ENCODE measurements at places on chromosomes 1 and 21.

DNA sequence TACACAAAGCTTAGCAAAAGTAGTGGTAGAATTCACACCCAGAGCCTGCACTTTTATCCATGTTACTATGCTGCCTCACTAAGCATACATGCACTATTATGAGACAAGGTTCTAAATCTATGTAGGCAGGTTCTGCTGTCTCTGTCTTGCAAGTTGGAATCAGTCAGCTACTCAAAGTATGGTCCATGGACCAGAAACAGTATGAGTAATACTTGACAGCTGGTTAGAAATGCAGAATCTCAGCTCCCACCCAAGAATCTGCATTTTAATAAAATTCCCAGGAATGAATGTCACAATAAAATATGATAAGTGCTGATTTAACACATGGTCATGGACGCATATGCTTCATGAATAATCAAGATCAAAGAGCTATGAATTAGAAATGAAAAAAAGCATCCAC is 50.5 kb downstream of the DSCAM start:
- no peak for DNase-seq

GRCh38 chr1:207313131-207313530 is 8.3 kb upstream of the CD55 start:
- DNase-seq: no peak

DNA sequence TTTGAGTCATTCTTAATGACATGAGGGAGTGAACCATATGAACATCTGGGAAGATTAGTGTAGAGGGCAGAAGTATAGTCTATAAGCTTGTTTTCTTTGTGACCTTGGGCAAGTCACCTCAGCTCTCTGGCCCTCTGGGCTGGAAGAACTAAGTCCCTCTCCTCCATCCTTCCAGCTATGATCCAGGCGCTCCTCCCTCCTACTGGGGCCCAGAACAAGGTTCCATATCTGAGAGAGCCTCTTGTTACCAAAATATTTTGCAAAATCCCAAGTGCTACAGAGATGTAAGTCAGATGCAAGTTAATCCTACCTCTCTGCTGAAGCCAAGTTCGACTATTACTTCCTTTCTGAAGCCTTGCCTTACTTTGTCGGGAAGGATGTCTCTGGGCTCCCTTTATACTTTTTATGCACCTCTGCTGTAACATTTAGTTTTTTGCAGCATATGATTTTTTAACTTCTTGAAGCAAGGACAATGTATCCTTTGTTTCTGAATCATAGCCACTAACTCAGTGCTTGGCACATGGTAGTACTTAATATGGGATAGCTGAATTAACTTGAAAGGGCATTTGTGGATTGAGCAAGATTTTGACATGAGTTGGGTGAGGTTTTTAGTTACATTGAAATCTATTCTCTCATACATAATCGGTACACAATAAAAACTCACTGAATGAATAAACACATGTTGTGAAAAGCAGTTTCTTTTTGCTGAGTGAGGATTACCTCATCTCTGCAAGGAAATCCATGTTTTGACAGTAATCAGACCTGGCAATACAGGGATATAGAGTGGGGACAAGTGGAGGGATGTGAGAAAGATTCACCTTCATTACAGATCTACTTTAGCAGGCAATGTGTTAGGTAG is 54.7 kb upstream of the BEND5 start:
- DNase-seq: no peak

DNA sequence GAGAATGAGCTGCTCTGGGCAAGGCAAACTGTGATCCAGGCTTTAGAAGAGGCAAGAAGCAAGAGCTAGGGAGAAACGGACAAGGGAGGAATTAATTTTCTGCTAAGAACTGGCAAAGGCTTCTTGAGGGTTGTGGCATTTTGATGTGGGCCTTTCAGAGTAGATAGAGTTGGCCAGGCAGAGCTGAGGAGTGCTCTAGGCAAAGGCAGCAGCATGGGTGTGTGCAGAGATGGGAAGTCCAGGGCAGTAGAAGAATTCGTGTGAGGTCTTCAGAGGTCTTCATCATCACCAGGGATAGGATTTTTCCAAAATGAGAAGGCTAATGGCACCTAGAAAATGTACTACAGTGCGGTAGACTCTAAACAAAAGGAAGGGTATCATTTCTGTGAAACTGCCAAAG is 237.8 kb downstream of the LTN1 start:
- no peak for DNase-seq

GRCh38 chr1:178324003-178324402 is 172.8 kb downstream of the CLEC20A start:
- no peak for DNase-seq

DNA sequence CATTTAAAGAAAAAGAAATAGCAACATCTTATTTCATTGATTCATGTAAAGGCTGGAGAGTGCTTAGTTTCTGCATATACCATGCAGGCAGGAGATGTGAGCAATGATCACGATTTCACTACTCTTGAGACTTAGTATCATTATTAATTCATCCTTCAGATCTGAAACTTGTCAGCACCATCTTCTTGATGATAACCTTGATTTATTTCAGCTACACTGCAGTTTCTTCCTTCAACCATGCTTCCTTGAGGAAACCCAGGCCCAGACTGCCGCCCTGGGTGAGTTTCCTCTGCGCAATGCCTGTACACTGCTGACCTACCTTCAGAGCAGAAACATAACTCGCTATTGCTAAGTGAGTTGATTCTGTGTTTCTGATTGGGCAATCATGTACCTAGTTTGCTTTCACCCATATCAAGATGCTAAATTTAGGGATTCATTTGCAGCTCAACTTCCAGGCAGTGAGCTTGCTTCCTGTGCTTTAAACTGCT is 13.5 kb upstream of the BCL10 start:
- no peak for DNase-seq

- DNase-seq: peak; percentile 48
Observed at GRCh38 chr1:212234431-212235395, 50.5 kb upstream of the PPP2R5A start.

DNA sequence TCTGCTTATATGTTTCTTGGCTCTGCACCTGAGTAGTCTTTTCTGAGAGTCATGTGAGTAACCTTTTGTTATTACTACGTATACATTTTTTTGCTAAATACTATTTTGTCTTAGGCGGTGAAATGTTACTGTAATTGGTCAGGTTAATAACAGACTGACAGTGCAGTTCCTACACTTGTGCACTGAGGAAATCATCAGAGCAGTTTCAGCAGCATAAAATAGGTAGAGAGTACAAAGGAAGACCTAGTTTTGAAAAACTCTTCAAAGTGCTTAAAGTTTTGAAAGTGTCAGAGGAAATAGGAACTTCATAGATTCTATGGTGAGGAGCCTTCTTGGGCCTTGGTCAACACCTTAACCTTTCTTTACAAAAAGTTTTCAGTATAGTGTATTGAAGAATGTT is 11.1 kb downstream of the ATF6 start:
- DNase-seq: no peak

GRCh38 chr1:43764581-43764980 is 57.2 kb downstream of the ST3GAL3 start:
- DNase-seq: no peak

- DNase-seq: no peak
Observed at GRCh38 chr1:246613096-246613758, 47.0 kb downstream of the CNST start.

GRCh38 chr1:207051191-207051943 is at the start of gene YOD1:
Gene YOD1, minus strand, starts transcription at chr1:207051208. Its CDS starts 178 bp downstream, at chr1:207051030.
- DNase-seq: no peak

GRCh38 chr1:243378669-243379068 is 122.8 kb downstream of the SDCCAG8 start:
- DNase-seq: no peak

DNA sequence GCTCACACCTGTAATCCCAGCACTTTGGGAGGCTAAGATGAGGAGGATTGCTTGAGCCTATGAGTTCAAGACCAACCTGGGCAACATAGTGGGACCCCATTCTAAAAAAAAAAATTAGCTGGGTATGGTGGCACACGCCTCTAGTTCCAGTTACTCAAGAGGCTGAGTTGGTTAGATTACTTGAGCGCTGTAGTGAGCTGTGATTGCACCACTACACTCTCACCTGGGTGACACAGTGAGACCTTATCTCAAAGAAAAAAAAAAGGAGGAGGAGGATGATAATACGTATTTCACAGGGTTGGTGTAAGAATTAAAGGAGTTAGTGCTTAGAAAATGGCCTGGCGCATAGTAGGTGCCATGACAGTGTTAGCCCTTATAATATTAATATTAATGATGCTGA is 144.1 kb downstream of the PLXNA2 start:
- no peak for DNase-seq

DNA sequence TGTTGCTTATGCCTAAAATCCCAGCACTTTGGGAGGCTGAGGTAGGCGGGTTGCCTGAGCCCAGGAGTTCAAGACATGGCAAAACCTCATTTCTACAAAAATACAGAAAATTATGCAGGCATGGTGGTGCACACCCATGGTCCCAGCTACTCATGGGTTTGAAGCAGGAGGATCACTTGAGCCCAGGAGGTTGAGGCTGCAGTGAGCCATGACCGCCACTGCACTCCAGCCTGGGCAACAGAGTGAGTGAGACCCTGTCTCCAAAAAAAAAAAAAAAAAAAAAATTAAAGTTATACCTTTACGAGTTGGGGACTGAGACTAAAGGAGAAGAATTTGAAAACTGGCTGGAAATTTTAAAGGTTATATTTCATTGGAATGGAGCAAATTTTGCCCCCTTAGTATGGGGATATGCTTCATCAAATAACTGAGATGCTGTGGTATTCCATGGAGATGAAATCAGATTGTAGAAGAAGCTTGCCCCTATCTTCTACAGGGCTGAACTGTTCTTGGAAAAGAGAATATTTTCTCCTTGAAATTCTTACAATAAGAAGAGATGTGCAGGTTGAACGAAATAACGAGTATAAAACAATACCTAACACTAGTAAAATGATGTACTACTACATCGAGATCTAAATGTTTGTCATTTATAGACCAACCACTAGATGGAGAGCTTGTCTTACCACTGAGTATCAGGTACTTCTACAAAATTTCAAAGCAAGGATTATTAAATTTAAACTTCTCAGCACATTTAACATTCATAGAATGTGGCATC is 34.9 kb upstream of the SCYL3 start:
- no peak for DNase-seq

- no peak for DNase-seq
Observed at GRCh38 chr1:48246727-48247126, 24.2 kb downstream of the SLC5A9 start.

DNA sequence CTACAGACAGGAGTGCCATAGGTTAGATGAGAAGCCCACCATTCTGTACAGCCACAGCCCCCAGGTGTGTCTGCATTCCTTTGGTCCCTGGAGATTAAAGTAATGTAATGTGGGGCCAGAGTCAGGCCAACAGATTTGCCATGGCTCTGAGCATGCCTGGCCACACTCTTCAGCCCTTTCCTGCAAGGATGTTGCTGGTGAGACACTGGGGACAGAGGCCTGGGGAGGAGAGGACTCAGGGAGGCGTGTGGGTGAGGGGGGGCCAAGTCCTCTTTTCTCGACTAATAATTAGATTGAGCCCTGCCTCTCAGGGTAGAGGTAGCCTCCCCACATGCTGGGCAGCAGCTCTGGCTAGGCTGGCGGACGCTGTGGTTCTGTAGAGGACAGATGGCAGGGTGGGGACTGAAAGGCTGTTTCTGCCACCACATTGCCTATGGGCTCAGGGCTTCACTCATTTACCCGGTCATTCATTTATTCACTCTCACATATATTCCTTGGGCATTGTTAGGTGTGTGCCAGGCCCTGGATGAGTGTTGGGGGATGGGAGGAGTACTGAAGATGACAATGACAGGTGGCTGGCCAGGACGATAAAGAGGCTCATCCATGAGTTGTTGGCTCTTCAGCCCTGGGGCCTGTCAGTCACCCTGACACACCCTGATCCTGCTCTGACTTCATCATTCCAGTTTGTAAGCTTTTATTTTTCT is 7.1 kb upstream of the PRCC start:
- DNase-seq: no peak

- DNase-seq: no peak
Observed at GRCh38 chr1:173527151-173527826, 50.2 kb downstream of the PRDX6 start.

DNA sequence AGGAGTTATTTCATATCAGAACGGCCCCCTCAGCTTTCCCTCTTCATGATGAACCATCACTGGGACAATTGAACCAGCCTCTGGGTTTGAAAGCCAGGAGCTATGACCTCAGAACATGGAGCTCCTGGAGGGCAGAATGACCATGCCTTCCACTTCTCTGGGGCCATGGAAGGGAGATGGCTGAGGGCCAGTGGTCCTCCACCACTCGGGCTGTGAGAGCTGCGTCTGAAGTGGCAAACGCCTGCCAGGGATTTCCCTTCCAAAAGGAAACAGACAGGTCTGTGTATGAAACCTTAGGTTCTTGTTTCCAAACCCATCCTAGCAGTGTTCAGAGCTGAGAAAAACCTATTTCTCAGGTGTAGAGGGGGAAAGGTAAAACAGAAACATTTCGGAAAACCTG is 22.5 kb downstream of the PKP1 start:
- DNase-seq: no peak

DNA sequence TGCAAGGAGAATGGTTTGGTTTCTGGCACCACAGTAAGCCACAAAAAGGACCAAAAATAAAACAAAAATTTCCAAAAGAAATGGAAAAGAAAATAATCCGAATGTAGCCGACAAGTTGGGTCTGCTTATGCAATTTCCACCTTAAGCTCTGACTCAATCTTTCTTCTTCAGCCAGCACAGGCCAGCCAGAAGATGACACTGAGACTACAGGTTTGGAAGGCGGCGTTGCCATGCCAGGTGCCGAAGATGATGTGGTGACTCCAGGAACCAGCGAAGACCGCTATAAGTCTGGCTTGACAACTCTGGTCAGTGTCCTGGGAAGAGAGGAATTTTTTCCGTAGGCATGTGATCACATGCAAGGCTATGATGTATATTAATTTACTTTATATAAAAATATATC is 23.4 kb downstream of the PDPN start:
- DNase-seq: no peak

- peak; percentile 73 for DNase-seq
Observed at GRCh38 chr1:29793101-29793546, 556.8 kb downstream of the PTPRU start.

GRCh38 chr1:243440406-243440805 is 184.6 kb downstream of the SDCCAG8 start:
- DNase-seq: no peak

- DNase-seq: peak; percentile 9
Observed at GRCh38 chr1:29685387-29685786, 449.1 kb downstream of the PTPRU start.

GRCh38 chr21:26115305-26115704 is 55.3 kb downstream of the APP start:
- DNase-seq: no peak

- no peak for DNase-seq
Observed at GRCh38 chr1:100073531-100073930, 59.2 kb downstream of the SASS6 start.

All from activated CD4-positive, alpha-beta memory T cell treated with anti-CD3 and anti-CD28 coated beads, Interleukin-2, amount 10 ng/mL, durations not matched to agents 7 days and 5 days (primary cell).